Activated naive CD8-positive, alpha-beta T cell treated with anti-CD3 and anti-CD28 coated beads, Interleukin-2, amount 50 U/mL, for 24 hours (primary cell): ENCODE measurements at places on chromosomes 3 and 15.
A peak's percentile ranks its signal among the peaks of the same experiment; 100 is the strongest.

GRCh38 chr3:127457094-127457475 is 133.4 kb downstream of the TPRA1 start:
- DNase-seq, result peak; percentile 34

DNA sequence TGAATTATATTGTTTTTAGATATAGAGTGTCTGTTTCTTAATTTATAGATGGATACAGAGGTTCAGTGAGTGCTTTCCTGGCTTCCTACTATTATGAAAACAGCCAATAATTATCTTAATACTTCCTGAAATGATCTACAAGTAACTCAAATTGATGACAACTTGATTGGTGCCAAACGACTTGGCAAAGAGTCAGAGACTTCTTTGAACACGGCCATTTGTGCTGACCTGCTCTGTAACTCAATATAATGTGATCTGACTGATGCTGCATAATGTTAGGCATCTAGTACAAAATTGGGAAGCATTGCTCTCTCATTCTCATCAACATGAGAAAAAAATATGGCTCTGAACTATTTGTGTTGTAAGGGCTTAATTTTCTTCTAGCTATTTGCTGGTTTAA is 193.9 kb downstream of the DIPK2A start:
- no peak for DNase-seq

- DNase-seq, result no peak
These were observed 107.0 kb upstream of the RORA start for GRCh38 chr15:61336026-61336638.

DNA sequence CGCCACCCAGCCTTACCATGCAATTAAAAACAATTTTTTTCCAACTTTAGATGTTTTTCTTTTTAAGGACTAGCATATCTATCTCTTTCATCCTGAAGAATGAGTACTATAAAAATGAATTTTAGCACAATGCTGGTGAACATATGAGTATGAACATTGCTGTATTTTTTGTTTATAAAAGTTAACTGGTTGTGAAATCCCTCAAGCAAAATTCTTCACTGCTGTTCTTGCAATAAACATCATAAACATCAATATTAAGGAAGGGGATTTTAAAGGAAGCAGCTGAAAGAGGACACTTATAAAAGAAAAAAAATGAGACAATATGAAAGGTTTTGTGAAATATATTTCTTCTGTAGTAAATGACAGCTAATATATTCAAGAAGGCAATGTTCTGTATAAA is 3.0 kb downstream of the PLSCR4 start:
- no peak for DNase-seq

DNA sequence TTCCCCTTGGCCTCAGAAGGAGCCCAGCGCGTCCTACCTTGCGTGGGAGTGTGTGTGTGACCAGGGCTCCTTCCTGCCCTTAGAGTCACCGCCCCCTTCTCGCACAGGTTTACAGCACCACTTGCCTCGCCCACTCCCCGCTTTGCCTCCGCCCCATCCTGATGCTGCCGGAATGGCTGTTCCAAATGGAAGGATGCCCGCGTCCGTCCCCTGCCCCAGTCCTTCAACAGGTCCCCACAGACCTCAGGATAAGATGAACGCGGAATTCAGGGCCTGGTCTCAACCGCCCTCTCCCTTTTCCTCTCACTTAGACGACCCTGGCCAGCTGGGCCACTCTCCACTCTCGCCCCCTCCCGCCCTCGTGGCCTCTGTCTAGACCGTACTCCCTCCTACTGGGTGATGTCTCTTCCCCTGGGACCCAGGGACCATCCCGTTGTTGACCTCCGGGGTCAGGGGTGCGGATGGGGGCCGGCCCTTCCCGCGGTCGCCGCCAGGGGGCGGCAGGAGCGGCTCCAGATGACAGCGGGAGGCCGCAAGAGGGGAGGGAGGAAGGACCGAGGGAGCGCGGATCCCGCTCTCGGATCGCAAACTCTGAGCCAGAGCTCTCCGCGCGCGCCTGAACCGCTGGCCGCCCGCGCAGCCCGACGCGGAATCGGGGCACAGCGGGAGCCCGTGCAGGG is at the start of gene THSD4:
Gene THSD4, plus strand, starts transcription at position 585 of the 680 bp plus-strand sequence.
- DNase-seq, result peak; percentile 78
